Testis (tissue), 5 donors: ENCODE measurements at places on chromosomes 4 and X. TPM values are rescaled to one million over a fixed set of nuclear protein-coding genes. Genes with fewer than 3 reads are reported as not detected.

GRCh38 chr4:88043001-88043400 is 35.6 kb downstream of the PKD2 start:
- no peak overlapping the region for H3K4me3 ChIP-seq
- H3K27me3 ChIP-seq, result no peaks in the 10 kb centered on the region
- no peaks in the 10 kb centered on the region for H3K36me3 ChIP-seq
- H3K4me1 ChIP-seq, result no peaks in the 10 kb centered on the region

DNA sequence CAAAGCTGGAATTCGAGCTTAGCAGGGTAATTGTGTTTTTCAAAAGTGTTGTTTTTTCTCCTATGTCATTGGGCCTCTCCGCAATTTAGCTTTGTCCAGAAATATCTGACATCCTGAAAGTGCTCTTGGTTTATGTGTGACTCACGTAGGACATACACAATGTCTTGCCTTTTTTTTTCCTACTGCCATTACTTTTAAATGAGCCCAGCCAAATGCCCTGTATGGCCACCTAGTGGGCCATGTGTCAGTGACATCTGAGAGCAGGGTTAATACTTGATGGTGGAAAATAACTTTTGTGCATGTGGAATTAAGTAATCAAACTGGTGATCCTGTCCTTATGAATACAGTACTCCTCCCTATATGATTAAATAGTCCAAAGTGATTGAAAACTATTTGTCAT is 1411.1 kb upstream of the TENM3 start:
- H3K27me3 ChIP-seq, result no peaks in the 10 kb centered on the region
- no peak for DNase-seq
- H3K4me3 ChIP-seq, result no peak overlapping the region
- H3K4me1 ChIP-seq, result no peaks in the 10 kb centered on the region
- no peak overlapping the region for H3K27ac ChIP-seq

- no peak for DNase-seq
- H3K27me3 ChIP-seq, result no peaks in the 10 kb centered on the region
- H3K4me3 ChIP-seq, result no peak overlapping the region
- H3K36me3 ChIP-seq, result no peaks in the 10 kb centered on the region
- no peaks in the 10 kb centered on the region for H3K4me1 ChIP-seq
Observed at GRCh38 chr4:134144337-134144736, 57.3 kb downstream of the PABPC4L start.

DDIT4L gene
- 5.5 TPM for polyA plus RNA-seq

DNA sequence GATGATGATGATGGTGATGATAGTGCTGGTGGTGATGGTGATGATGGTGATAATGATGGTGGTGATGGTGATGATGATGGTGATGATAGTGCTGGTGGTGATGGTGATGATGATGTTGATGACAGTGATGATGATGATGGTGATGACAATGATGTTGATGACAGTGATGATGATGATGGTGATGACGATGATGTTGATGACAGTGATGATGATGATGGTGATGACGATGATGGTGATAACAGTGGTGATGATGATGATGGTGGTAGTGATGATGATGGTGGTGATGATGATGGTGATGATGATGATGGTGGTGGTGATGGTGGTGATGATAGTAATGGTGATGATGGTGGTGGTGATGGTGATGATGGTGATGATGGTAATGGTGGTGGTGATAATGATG is 80.1 kb upstream of the MXRA5 start:
- no peaks in the 10 kb centered on the region for H3K4me1 ChIP-seq
- H3K36me3 ChIP-seq, result no peaks in the 10 kb centered on the region
- no peak overlapping the region for H3K27ac ChIP-seq
- no peaks in the 10 kb centered on the region for H3K27me3 ChIP-seq
- no peak overlapping the region for H3K4me3 ChIP-seq
- DNase-seq, result no peak
